ENCODE measurements at places on chromosomes 5 and 9.

DNA sequence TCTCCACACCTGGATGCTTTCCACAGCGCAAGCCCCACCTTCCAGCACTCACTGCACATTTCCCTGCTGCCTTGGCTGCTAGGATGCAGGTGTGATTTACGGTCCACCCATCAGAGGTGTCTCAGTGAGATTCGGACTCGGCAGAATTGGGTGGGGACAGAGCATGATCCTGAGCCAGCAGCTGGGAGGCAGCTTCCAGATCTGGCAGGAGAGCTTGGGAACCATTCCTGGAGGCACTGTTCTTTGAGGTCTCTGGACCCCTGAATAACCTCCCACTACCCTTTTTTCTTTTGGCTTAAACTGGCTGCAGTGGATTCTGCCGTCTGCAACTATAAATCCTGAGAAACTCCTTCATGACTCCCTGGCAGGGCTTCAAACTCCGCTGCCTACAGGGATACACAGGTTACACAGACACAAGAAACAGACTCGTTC, 99.6 kb upstream of the PHYKPL start:
- no peak for DNase-seq

GRCh38 chr9:93357649-93358048, 93.8 kb upstream of the FAM120A start:
- peak; percentile 3 for DNase-seq

- no peak for DNase-seq
Observed at GRCh38 chr9:75448281-75448680, 360.0 kb downstream of the OSTF1 start.

DNA sequence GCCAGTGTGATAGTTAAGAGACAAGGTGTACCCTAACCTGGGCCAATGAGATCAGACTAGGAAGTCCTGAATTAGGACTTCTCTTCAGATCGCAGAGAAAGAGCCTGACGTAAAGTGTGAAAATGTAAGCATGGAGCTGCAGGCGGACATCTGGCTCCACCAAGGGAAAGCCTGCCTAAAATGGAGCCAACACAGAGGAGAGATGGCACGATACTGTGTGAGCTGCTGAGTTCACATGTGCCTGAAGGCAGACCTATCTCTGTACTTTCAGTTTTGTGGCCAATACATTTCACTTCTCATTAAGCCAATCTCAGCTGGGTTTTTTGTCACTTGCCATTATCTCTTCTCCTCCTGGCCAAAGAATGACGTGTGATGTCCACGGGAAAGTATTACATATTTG, 210.5 kb downstream of the ELAVL2 start:
- DNase-seq, result no peak

- no peak for DNase-seq
Observed at GRCh38 chr9:117682955-117683710, 21.1 kb upstream of the TLR4 start.

GRCh38 chr9:131258186-131258585, 18.1 kb downstream of the FAM78A start:
- no peak for DNase-seq

GRCh38 chr5:10801931-10802666, 41.1 kb upstream of the DAP start:
- no peak for DNase-seq

GRCh38 chr9:118418887-118419565, 714.8 kb downstream of the TLR4 start:
- DNase-seq, result no peak

DNA sequence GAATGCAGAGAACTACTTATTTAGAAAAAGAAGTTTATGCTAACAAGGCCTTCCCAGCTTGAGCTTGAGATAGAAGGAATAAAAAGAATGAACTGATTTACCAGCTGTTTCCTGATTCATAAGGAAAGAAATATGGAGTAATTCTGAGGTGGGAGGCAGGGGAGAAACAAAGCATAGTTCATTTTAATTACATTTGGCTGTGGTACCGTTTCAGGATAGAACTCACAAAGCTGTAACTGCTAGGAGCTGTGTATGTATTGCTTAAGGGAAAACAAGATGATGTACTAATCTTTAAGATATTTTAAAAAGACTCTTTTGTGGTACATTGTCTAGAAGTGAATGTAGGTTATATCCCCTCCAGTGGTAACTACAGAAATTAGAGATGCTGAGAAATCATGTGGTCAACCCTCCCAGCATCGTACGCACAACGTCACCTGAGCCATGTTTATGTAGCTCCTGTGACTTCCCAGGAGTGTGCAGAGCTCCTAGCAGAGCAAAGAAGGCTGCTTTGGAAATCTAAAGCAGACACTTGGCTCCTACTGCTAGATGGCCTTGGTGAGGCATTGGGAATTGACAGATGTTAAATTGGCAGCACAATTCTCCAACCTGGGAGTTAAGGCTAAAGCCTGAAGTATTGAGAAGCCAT, 208.3 kb upstream of the VLDLR start:
- DNase-seq, result no peak

- no peak for DNase-seq
Observed at GRCh38 chr9:93659044-93659836, 82.9 kb downstream of the PHF2 start.

GRCh38 chr9:104463864-104464263, 40.2 kb upstream of the OR13F1 start:
- DNase-seq, result no peak

- no peak for DNase-seq
Observed at GRCh38 chr9:134342746-134343115, 16.5 kb downstream of the RXRA start.

GRCh38 chr5:32014096-32014745, 159.9 kb downstream of the GOLPH3 start:
- DNase-seq, result no peak

- peak; percentile 29 for DNase-seq
Observed at GRCh38 chr5:95261437-95262175, 23.3 kb downstream of the MCTP1 start.

GRCh38 chr9:25990376-25990775, 312.1 kb upstream of the TUSC1 start:
- DNase-seq, result no peak

GRCh38 chr9:13758936-13759335, 479.4 kb upstream of the MPDZ start:
- DNase-seq, result no peak

DNA sequence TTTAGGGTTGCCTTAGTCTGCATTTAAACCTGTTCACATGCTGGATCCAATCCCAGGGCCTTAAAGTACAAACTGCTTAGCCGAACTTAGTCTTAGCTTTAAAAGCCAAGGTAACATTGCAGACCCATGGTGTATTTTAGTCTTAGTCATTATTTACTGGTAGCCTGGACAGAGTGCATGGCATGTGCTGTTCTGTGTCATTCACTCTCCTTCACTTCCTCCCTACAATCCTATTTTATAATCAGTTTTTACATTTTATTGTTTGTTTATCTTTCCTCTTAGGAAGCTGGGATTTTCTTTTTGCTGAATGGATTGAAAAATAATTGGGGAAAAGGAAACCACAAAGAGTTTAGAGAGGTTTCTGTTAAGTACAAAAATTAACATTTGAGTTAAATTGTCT, 29.4 kb upstream of the TAL2 start:
- no peak for DNase-seq

DNA sequence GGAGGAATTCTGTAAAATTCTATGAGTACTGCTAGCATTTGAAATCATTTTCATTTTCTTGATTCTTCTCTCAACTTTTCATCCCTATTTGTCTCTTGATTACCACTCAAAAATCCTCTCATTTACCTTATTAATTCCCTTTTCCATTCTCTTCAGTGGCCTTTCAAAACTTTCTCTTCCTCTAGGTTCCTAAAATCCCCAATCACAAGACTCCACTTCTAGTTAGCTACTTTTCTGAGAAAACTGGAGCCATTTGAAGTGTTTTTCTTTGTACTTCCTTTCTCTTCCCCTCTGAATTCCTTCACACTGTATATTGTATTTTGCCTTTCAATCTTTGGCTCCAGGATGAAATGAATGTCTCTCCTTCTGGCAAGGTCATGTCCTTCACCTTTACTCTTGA, 61.3 kb upstream of the NR4A3 start:
- no peak for DNase-seq

DNA sequence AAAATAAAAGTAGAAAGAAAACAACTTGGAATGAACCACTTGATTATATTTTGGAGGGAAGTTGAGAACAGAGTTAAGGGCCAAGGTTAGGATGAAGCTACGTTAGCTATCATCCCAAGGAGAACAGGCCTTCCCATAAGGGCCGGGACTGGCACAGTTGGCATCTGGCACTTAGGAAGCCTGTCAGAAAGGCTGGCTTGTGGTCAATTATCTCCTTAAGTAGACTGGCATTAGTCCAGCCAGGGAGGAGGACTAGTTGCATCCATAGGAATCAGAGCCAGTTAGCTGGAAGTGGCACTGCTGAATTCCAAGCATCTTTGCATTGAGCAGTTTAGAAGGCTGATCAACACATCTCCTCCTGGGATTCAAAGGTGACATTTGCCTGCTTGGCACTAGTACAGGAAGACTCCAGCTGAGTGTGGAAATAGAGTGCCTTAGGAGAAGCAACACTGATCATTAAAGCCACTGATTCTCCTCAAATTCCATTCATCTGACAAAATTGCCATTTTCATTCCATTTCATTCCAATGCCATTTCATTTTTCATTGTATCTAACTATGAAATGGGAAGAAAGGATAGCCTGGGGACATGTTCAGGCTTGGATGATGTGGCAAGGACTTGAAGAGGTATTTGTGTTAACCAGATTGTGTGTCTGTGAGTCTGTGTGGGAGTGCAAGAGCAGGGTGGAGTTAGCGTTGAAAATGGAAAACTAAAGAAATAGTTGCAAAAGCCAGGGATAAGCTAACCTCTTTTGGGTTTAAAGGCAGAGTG, 5.5 kb downstream of the FOXB2 start:
- DNase-seq, result no peak

GRCh38 chr5:53777864-53778618, 217.6 kb downstream of the NDUFS4 start:
- DNase-seq, result no peak

GRCh38 chr9:81874931-81875330, 53.3 kb upstream of the SPATA31D4 start:
- no peak for DNase-seq

DNA sequence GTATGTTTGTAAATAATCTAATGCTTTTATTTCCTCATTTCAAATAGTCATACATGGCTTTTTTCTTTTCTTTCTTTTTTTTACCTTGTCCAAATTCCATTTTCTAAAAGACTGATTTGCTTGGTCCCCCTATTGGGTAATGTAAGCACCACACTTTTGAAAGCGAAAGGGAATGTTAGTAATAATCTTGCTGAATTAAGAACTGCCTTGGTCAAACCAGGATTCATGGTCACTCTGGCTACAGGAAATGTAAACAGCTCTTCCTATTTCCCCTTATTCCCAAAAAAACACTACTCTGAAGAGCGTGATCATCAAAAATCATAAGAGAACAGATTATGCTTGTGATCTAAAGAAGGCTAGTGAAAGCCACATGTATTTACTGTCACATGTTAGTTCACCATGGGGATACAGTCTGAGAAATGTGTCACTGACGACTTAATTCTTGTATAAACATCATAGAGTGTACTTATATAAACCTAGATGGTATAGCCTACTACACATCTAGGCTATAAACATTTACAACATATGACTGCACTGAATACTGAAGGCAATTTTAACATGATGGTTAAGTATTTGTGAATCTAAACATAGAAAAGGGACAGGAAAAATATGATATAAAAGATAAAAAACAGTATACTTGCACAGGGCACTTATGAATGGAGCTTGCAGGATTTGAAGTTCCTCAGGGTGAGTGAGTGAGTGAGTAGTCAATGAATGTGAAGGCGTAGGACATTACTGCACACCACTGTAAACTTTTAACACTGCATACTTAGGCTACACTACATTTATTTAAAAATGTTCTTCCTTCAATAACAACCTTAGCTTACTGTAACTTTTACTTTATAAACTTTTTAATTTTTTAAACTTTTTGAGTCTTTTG, 75.3 kb downstream of the HMGCR start:
- no peak for DNase-seq

DNA sequence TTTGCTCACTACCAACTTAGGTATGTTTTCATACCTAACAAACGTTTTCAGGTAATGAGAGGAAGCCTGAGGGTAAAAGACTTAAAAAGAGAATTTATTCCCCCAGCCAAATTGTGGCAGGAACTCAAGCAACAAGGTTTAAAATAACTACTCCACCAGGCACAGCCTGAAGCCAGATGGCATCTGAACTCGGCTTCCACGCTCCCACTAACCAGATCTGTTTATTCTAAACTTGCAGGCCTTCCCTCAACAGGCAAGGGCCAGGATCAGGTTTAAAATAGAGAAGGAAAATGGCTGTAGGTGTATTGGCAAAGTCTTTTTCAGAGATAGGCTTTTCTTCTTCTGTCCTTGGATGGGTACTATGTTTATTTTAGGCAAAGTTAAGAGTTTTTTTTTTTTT, 89.4 kb downstream of the OTULIN start:
- DNase-seq, result no peak

DNA sequence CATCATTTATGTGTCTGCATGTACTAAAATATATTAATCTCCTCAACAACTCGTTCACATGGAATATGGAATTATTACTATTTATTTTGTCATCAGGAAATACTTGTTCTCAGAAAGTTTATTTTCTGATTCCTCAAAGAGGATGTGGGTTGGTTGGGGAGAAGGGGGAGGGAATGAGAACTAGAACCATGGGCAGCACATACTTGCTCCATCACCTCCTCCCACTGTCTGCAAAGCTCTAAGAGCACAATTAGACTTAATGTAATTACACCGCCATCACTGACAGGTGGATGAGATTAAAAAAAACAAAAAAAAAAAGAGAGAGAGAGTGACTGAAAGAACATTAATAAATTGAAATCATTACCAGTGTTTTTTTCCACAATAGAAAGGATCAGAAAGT, 98.2 kb downstream of the OXCT1 start:
- DNase-seq, result no peak

- no peak for DNase-seq
Observed at GRCh38 chr5:147985608-147986007, 78.2 kb upstream of the SPINK5 start.

- DNase-seq, result no peak
Observed at GRCh38 chr5:150548123-150548522, 40.2 kb downstream of the NDST1 start.

- no peak for DNase-seq
Observed at GRCh38 chr9:136093995-136094881, 851 bp downstream of the NACC2 start.

GRCh38 chr9:37904445-37905130, 661 bp upstream of the SLC25A51 start:
- DNase-seq, result no peak
